Thyroid gland (tissue), 4 donors: ENCODE measurements at places on chromosomes 6 and 20. TPM values are rescaled to one million over a fixed set of nuclear protein-coding genes. Genes with fewer than 3 reads are reported as not detected.

RIPPLY2 gene
- not detected for total RNA-seq

MAP7 gene
- total RNA-seq = 46.0 TPM

WFDC12 gene
- not detected for total RNA-seq

HLA-DRA gene
- 89.9 TPM for total RNA-seq

AKAP7 gene
- total RNA-seq = 19.1 TPM

MEI4 gene
- total RNA-seq = 4.1 TPM

TDRD6 gene
- total RNA-seq = 0.88 TPM

- DNase-seq = no peak
These were observed 839.9 kb downstream of the MAFB start for GRCh38 chr20:39849171-39849570.

GRCh38 chr20:61430228-61430624 lies 178.2 kb downstream of the CDH4 start:
- DNase-seq = no peak

DNA sequence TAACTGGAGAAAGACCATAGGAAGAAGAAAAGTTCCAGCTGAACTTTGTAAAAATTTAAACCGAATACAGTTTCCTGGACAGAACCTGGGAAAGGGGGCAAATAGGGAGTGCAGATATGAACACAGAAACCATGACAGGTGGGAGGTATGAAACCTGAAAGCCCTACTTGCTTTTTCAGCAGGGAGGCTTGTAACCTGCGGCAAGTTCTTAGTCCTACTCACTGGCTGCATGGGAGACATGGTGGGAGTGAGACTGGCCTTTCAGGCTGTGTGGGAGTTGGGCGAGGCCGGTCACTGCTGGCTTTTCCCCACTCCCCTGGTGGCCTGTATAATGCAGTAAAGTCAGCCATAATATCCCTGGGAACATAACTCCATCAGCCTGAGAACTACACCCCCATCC lies 54.2 kb downstream of the ROS1 start:
- DNase-seq = no peak

DNA sequence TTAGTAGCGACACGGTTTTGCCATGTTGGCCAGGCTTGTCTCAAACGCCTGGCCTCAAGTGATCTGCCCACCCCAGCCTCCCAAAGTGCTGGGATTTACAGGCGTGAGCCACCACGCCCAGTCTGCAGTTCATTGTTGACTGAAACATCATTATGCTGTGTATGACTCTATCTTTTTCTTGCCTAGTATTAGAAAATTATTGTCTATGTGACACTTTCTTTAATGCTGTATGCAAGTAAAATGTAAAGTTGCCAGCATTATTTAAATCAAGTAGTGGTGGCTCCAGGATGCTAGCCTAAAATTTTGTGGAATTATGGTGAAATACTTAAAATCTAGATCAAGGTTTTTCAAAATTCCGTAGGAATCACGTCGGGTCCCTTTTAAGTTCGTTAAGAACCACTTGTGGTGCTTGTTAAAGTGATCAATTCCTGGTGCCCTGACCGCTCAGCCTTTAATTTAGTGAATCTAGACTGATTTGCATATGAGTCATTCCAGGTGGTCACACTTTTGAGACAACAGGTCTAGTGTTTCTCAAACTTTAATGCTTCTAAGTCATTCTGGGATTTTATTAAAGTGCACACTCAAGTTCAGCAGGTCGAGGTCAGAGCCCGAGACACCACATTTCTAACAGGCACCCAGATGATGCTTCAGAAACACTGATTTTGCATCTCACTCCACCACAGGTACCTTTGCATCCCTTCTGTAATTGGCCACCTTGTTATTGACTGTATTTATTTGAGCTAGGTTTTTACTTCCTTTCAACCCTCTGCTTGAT lies 132.6 kb upstream of the MTHFD1L start:
- DNase-seq = no peak

DNA sequence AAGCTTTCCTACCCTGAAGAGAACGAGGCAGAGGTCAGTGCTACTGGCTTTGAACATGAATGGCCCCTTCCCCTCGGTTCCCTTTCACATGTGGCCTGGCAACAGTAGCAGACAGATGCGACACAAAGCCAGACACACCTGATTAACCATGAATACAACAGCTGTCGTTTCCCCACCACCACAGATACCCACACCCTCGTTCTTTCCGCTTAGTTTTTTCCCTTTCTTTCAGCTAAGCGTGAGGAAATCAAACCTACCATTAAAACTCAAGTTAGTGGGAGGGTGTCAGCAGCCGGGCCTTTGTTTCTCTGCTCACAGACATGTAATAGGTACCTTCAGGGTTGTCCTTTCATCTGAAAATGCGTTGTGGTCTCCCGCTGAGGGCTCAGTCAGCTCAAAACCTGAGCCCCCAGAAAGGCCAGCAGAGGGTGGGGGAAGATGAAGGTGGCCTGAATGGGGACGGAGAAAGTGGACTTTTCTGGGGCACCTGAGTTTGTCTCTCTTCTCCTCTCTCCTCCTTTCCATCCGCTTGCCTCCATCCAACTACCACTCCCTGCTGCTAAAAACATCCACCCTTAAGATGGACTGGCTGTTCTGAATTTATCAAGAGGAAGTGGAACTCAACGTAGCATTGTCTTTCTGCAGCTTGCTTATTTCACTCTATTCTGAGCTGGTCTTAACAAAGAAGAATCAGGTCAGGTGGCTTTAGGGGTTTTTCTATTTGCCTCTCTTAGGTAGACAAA lies 516.6 kb upstream of the JARID2 start:
- no peak for DNase-seq

- DNase-seq = no peak
These were observed 42.9 kb downstream of the CDH26 start for GRCh38 chr20:60001108-60001507.

DNA sequence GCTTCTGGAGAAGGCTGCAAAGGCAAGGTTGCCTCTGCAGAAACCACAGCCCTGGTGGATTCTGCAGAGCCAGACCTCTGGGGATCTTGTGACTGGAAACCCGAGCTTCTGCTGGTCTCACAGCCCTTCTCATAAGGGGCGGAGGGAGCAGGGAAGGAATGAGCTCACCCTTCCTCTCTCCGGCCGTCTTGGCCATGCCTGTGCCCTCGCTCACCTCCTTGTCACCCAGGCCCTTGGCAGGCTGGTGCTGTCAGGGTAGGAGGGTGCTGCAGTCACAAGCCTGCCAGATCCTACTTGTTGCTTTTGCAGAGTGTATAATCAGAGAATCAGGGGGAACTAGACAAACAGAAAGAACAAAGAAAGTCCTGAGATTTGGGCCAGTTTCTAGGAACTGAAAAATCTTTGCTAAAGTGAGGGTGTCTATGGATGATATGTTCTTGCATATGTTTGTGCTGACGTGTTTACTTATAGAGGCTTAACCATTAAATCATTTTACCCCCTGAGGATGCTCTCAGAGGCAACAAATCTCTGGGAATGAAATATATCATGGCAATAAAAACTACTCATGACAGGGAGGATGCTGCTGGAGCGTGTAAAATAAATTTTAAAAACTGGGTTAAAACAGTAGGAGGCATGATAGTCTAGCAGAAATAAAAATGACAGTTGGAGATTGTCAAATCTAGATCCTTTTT lies 244.9 kb upstream of the SOX4 start:
- peak; percentile 91 for DNase-seq

GRCh38 chr20:51042064-51042463 lies 19.2 kb upstream of the KCNG1 start:
- DNase-seq = no peak

GRCh38 chr20:20360464-20360863 lies 7.4 kb upstream of the INSM1 start:
- peak; percentile 51 for DNase-seq

DNA sequence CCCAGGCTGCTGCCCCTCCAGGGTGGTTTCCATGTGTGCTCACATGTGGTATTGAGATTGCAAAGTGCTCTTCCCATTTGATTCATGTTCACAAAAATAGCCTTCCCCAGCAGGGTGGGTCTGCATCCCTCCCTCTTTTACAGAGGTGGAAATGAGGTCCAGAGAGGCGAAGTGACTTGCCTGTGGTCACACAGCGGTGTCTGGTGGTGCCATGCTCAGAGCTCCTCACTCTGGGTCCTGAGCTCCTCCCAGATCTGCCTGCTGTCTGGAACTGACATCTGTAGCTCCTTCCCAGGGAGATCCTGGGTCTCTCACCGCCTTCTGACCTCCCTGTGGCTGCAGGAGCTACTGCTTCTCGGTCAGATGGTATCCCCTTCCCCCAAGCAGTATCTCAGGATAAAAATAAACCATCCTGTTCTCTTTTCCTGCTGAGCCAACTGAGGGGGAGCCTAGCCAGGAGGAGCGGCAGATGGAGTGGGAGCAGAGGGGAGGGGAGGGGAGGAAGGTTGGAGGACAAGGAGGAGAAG lies 11.9 kb downstream of the CD40 start:
- peak; percentile 34 for DNase-seq

DNA sequence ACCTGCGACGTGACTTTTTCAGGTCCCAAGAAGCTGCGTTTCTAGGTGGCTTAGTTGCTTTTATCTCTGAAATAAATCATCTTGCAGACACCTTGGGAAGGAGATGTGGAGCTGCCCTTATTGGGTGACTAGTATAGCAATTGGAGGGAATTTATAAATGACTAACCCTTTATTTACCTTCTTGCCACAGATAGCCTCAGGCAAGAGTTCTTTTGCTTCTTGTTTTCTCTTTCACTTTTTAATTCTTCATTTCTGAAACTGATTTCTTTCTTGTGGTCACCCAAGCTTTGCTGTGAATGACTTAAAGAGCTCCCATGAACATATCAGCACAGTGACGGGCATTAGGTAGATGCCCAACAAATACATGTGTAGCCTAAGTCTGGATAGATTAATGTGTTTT lies 3.0 kb downstream of the ADGRF4 start:
- DNase-seq = no peak
